Peyer's patch (tissue), 4 donors: ENCODE measurements at places on chromosomes 4 and X.

GRCh38 chrX:9127986-9128385 is 94.1 kb upstream of the FAM9B start:
- no peak for DNase-seq

DNA sequence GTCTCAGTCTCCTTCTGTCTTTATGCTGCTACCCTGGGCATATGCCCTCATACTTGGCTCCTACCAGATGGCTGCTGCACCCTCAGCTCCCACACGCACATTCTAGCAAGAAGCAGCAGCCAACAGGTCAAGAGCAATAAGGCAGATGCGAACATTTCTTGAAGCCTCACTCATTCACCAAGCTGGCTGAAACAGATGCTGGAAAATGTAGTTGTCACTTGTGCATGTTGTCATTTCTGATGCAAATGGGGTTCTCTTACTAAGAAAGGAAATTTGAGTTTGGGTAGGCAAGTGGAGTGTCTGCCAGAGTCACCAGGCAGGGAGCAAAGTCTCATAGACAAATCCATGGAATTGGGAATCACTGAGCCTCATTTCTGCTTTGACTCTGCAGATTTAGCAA is 57.4 kb upstream of the SORBS2 start:
- DNase-seq = no peak

DNA sequence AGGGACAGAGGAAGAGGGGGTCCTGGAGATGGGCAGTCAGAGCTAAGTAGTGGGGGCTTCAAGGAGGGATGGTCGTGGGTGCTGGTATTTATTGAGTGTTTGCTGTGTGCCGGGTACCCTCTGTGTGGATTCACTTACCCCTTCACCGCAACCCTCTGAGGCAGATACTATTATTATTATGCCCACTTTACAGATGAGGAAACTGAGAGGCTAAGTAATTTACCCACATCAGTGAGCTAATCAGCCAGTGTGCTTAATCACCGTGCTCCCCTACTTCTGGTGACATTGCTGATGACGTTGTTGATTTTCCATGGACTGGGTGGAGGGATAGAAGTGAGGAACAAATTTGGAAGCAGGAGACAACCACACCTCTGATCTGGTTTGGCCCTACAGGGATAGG is 4.1 kb upstream of the KIAA0232 start:
- no peak for DNase-seq

DNA sequence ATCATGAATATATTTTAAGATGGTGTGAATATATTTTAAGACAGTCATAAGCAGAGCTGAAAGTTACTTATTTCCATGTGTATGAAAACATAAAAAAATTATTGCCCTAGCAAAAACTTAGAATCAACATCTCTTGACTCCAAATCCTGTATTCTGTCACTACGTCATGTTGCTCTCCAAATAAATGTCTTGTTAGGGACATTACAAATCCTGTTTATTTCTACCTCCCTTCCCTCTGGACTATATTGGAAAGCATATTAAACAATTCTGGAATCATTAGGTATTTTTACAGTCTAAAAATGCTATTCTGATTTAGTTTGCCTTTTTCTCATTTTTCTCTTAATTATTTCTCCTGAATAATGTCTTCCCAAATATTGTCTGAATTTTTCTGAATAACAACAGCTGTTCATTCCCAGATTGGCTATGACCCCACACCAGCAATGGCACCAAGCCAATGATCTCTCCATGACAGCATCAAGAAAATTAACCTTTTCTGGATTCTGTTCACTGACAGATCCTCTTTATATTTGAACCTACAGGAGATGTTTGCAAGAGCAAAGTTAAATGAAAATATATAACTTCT is 523.1 kb downstream of the IQCM start:
- no peak for DNase-seq

DNA sequence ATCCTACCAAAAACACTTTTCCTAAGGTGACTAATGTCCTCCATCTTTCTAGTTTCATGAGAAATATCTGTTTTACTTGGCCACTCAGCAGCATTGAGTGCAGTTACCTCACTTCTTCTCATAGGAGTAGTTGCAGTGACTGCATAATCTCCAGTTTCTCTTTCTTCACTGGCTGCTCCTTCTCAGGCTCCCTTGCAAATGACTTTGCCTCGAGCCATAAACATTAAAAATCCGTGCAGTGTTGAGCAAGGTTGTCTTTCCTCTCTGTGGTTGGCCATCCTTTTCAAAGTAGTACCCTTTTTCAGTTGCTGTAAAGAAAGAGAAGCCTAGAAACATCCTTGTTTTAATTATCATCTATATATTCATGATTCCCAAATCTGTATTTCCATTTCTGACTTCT is 10.2 kb upstream of the PRKG2 start:
- DNase-seq = no peak

GRCh38 chrX:100512471-100512870 is 72.3 kb upstream of the TNMD start:
- no peak for DNase-seq

DNA sequence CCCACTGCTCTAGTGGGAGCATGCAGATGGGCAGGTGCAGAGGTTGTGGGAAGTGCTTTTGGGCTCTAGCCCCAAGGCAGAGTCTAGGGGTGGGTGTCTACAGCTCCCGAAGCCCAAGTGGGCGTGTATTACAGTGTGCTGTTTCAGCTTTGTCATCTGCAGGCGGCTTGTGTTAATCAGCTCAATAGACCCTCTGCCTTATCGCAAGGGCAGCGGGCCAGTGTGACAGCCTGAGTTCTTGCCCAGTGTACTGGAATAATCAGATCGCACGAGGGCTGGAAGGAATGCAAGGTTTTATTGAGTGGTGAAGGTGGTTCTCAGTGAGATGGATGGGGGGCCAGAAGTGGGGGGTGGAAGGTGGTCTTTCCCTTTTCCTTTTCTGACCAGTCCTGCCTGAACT is 529.4 kb upstream of the AMOT start:
- DNase-seq = no peak

- no peak for DNase-seq
Measured at GRCh38 chr4:134934036-134934808, 732.6 kb upstream of the PABPC4L start.

- peak; percentile 55 for DNase-seq
Measured at GRCh38 chrX:37755025-37755424, 24.8 kb upstream of the CYBB start.

- DNase-seq = no peak
Measured at GRCh38 chr4:74293558-74293957, 14.7 kb upstream of the EPGN start.

DNA sequence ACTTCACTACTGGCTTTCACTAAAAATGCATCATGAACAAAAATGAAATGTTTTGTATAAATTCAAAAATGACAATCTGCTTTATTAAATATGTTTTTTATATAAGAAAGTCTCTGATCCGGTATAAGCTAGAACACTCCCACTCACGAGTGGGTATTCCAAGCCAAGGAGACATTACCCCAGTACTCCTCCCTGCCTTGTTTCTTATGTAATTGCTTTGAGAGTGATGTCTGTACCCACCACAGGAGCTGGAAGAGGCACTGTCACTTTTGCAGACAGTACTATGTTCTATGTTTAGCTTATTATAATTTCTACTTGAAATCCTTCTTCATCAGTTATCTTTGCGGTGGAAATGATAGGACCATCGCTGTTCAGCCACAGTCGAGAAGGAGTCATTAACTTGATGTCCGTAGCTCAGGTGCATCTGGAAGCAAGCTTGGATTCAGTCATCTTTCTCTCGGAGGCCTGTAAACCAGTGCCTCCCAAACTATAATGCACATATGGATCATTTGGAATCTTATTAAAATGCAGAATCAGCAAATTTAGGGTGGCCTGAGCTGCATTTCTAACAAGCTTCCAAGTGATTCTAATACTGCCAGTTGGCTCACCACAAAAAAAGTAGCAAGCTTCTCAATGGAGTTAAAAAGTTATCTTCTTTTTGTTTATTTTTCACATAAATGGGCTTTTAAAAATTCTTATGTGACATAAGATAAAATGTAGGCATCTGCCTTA is 396.4 kb downstream of the GRIA2 start:
- no peak for DNase-seq

GRCh38 chr4:88616275-88617150 is 24.2 kb downstream of the HERC3 start:
- DNase-seq = no peak

GRCh38 chrX:47091149-47091775 is 13.0 kb downstream of the RGN start:
- DNase-seq = no peak

GRCh38 chr4:151604238-151604637 is 156.6 kb downstream of the GATB start:
- no peak for DNase-seq

DNA sequence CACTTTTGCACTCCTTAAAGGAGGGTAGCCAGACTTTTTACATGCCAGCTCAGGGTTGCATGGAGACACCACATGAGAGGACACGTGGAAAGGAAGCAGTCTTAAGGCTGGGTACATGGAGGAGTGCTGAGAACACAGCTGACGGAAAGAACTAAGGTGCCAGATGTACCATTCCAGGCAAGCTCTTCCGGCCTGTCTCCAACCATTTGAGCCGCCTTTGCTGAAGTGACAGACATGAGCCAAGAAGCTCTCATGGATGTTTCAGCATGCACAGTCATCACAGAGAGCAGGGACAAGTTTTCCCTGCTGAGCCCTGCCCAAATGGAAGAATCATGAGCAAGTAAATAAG is 83.4 kb upstream of the BMP2K start:
- DNase-seq = no peak

GRCh38 chr4:2714918-2715317 is 41.2 kb downstream of the TNIP2 start:
- no peak for DNase-seq

DNA sequence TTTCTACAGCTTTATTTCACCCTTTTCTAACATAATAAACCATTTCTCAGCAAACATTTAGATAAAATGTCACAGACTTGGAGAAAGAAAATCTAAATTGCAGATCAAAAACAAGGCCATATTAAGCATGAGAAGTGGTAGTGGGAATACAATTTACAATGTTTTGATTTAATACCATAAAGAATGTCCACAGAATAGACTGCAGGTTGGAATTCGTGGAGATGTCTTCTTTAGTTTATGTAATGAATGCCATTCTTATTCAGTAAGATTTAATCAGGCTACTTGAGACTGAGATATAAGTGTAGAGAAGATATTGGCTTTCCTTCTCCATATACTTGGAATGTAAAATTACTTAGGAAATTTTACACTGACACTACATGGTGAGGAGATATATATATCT is 91.9 kb upstream of the ZFP42 start:
- DNase-seq = no peak

DNA sequence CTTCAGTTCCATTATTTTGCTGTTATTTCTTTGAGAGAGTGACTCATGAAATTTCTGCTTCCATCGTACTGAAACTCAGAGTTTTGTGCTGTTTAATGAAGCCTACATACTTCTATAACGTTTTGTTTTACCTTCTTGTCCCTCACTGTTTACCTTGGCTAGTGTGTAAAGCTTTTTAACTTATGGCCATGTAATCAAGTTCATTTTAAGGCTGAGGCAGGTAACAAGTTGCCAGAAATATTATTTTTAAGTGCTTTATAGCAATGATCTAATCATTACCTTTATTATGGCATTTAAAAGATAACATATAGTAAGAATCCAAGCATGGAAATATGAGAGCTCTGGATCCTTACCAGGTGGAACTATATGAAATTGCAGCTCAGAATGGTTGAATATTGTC is 102.3 kb upstream of the FAT1 start:
- DNase-seq = no peak

DNA sequence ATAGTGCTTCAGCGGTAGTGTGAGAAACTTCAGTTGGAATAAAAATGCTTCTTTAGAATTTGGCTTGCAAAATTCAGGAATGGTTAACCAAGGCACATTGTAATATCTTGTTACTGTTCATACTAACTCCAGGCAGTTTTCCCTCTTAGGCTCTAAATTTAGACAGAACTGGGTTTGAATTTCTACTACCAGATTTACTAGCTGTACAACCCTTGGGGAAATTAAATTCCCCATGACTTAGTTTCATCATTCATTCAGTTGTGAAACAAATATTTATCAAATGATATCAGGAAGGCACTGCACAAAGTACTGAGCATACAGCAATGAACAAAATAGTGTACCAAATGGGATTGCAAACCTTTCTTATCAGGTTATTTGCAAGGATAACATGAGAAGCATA is 135.0 kb upstream of the IL15 start:
- no peak for DNase-seq

DNA sequence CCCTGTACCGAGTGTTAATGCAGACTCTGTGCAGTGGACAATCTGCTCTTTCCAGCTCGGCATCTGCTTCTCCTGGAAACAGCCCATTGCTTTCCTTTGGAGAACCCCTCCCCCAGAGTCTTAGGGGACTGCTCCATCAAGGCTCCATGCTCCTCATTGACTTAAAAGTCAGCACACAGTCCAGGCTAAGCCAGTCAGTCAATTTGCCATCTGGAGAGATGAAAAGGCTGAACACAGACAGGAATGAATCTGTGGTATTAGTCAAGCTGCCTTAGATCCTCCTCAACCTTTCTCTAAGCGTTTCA is 20.3 kb downstream of the ATP8A1 start:
- no peak for DNase-seq

DNA sequence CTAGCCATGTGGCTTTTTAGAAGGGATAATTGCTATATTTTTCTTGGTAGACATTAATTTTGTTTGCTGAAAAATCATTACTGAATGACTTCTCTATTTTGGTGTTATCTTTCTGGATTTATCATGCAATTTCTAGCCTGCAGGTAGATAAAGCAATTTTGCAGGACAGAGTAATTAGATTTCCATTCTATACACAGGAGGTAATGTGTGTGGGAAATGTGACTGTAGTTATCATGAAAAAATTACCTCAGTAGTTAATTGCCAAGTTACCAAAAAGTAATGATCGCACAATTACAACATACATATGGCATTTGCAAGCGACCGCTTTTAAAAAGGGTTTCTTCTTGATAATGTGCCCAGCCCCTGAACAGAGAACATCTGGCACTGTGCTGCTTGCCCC is 66.1 kb downstream of the KIT start:
- DNase-seq = no peak

GRCh38 chr4:77418333-77418732 is 187.3 kb upstream of the CXCL13 start:
- no peak for DNase-seq

DNA sequence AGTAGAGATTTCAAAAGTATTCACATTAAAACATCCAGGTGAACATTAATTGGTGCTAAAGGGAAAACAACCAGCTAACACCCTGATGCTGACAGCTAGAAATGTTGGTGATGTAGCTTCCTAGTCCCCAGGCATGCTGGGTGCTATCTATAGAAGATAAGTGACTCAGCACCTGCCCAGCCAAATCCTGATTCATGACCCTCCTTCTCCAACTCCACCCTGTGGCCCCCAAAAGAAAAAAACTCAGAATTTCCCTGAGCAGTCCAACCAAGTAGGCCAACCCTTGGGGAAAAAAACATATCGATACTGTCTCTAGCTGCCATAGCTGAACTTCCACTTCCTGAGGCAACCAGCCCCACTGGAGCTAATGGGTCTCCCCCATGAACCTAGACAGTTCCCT is 197.6 kb upstream of the KLF3 start:
- DNase-seq = no peak

DNA sequence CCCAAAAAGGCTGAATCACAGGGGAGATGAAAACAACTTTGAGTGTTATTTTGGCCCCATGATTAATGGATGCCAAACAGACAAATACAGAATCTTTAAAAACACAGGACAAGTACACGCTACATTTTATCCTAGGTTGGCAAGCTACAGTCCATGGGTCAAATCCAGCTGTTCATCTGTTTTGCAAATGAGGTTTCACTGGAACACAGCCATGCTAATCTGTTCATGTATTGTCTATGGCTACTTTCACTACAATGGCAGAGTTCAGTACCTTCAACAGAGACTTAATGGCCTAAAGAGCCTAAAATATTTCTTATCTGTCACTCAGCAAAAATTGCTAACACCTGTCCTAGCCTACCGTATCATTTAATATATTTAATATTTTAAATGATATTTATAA is 1548.5 kb upstream of the IGFBP7 start:
- DNase-seq = no peak
